Fibroblast of skin of scalp (primary cell): ENCODE measurements at places on chromosomes 1 and 21.

GRCh38 chr1:212607913-212608391, 609 bp upstream of the ATF3 start:
- DNase-seq: no peak

- DNase-seq: no peak
These were observed 1010.3 kb downstream of the KCNT2 start for GRCh38 chr1:195597891-195598290.

DNA sequence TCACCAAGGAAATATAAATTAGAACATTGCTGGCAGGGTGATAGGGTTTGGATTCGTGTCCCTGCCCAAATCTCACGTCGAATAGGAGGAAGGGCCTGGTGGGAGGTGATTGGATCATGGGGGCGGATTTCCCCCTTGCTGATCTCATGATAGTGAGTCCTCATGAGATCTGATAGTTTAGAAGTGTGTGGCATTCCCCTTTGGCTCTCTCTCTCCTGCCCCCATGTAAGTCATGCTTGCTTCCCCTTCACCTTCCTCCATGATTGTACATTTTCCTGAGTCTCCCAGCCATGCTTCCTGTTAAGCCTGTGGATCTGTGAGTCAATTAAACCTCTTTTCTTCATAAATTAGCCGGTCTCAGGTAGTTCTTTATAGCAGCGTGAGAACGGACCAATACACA, 60.6 kb downstream of the VPS26C start:
- no peak for DNase-seq

DNA sequence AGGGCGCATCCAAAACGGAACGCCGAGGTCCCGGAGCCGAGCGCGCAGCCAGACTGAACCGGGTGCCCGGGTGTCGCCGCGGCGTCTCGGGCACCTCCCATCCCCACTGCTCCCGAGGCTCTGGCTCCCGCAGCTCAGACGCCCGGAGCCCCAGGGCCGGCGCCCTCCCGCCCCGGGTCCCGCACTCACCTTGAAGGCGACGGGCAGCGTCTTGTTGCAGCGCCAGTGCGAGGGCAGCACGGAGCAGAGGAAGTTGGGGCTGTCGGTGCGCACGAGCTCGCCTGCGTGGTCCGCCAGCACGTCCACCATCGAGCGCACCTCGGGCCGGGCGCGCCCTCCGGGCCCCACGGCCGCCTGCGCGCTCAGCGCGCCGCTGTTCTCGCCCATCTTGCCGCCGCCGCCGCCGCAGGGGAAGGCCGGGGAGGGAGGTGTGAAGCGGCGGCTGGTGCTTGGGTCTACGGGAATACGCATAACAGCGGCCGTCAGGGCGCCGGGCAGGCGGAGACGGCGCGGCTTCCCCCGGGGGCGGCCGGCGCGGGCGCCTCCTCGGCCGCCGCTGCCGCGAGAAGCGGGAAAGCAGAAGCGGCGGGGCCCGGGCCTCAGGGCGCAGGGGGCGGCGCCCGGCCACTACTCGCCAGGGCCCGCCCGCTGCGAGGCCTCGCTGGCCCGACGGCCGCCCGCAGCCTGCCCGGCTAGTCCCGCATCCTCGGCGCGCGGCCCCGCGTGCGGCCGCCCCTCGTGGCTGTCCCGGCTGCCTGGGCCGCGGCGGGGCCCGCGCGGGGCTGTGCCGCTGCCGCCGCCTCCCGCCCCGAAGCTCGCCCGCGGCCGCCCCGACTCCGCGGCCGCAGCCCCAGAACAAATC, 447 bp downstream of the RUNX3 start:
- peak; percentile 42 for DNase-seq

DNA sequence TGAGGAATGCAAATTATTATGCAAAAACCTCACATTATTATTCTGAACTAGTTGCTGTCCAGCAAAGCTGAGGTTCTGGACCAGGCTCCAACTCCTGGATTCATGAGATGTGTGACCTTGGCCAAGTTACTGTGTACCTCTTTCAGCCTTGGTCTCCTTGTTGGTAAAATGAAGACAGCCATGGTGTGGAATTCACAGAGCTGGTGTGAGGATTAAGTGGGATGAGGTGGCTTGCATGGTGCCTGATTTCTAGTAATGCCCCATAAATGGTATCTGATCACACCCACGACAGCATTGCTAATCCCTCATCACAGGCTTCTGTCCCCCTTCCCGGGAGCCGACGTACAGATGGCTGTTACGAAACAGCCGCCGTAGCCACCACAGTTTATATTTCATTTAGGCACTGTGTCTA, 59.6 kb downstream of the PGBD5 start:
- no peak for DNase-seq

GRCh38 chr1:114349891-114350605, 161.0 kb downstream of the TRIM33 start:
- no peak for DNase-seq

DNA sequence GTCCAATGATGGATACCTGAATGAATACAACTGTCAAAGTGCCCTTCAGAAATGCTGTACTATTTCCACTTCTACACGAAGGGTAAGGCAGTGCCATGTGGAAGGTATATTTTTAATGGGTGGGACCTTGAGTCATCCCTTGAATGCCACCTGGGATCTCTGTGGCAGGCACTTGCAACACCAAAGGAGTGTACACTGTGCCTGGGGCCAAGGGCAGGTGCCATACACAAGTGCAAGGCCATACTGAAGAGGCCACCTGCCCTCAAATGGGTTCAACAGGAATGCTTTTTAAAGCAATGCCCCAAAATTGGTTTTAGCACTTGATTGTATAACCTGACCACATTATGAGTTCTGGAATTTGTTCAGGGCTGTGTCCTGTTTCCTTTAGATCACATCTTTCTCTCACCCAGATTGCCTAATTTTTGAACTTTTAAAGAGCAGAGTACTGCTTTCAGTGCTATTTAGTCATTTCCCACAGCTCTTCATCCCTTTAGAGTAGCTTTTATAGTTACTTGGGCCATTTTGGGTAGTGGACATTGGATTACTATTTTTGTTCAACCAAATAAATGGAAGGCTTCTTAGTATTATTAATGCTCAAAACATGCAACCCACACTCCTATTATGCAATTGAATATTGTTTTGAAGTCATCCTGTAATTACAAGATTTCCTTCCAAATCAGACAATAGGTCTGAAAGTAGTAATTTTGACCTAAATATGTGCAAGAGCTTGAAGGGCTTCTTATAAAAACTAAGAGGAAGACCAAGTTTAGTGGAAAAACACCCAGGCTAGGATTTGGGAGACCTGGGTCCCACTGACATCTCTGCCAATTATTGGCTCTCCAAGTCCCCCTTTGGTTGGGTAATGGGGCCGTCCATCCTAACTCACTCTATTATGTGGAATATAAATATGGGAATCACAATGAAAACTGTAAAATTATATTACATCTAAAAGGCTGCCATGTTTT, 57.2 kb downstream of the LEPR start:
- DNase-seq: no peak

- peak; percentile 78 for DNase-seq
These were observed 20.7 kb downstream of the TRIM62 start for GRCh38 chr1:33161061-33161681.
